ENCODE measurements at places on chromosomes 5 and 9.
A peak's percentile ranks its signal among the peaks of the same experiment; 100 is the strongest.

DNA sequence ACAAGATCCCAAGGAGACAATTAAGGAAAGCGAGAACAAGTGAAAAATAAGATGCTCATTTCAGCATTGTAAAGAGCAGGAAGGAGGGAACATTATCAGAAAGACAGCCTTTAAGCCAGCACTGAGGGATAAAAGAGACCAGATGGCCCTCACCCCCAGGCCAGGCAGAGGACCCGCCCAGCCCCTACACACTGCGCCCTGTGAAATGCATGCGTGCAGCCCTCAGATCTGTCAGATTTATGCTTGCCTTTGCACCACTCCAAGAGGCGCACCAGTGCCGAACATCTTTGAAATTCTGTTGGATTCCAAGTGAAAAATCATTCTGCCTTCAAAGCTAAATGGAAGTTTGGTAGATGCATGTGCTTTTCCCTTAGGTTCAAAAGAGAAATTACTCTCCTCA is 378.0 kb downstream of the MLLT3 start:
- no peak for DNase-seq

DNA sequence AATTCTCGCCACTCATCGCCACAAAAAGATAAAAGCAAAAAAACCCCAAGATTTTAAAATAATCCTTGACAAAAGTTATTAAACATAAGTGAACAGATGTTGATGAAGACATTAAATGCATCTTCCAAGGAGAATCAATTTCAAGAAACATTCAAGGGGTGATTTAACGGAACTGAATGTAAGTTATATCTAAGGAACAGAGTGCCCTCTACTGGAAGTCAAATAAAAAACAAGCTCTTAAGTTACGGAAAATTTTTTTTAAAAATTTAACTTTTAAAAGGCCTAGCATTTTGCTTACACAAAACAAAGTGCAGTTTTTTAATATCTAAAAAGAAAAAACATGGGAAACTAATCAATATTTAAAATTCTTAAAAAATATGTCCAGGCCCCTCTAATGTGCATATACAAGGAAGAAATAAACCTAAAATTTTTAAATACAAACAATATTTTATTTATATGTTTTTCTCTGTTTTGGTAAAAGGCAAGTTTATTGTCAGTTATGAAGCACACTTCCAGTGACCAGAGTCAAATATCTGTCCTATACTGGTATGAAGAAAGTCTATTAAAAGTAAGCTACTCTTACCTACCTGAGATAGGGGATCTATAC is 28.0 kb downstream of the TEX10 start:
- peak; percentile 41 for DNase-seq

DNA sequence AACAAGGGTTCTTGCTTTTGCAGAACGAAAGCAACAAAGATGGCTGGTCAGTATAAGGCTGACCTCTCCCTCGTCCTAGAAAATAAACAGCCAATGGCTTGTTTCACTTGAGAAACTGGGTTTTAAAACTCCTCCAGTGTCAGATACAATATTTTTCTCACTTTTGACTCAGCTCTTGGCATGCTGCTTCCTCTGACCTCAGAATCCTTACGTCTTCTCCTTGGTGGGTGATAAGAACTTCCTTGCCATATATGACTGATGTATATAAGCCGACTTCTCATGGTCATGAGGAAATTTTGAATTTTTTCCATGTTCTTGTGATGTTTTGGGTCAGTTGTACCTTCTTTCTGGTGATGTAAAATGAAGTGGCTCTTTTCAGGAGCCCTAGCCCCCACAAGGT is 3.8 kb downstream of the ZNF618 start:
- DNase-seq, result no peak

- no peak for DNase-seq
These were observed 180.5 kb downstream of the ENC1 start for GRCh38 chr5:74459984-74460383.

DNA sequence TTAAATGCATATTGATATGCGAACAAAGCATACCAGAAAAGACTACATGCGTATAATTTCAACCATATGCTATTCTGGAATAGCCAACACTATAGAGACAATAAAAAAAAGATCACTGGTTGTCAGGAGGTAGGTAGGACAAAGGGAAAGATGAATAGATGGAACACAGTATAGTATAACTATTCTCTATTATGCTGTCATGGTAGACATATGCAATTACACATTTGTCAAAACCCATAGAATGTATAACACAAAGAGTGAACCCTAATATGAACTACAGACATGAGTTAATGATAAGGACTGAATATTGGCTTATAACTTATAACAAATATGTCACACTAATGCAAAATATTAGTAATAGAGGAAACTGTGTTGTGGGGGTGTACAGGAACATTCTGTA is 460.8 kb downstream of the TAF11L14 start:
- DNase-seq, result no peak

DNA sequence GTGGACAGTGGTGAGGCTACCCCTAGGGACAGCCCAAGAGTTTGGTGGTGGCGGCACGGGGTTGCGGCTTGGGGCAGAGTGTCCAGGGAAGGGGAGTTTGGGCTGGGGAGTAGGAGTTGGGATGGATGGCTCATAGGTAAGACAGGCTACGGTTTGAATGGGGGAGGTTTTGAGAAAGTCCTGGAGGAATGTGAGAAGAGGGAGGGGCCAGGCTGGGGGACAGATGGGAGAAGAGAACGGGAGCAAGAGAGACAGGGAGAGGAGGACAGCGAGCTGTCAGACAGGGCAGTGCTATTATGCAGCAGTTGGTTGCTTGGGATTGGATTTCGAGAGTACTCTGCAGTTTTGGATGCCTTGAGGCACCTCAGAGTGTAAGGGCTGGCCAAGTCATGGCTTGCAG is 24.5 kb downstream of the PSD2 start:
- DNase-seq, result no peak

DNA sequence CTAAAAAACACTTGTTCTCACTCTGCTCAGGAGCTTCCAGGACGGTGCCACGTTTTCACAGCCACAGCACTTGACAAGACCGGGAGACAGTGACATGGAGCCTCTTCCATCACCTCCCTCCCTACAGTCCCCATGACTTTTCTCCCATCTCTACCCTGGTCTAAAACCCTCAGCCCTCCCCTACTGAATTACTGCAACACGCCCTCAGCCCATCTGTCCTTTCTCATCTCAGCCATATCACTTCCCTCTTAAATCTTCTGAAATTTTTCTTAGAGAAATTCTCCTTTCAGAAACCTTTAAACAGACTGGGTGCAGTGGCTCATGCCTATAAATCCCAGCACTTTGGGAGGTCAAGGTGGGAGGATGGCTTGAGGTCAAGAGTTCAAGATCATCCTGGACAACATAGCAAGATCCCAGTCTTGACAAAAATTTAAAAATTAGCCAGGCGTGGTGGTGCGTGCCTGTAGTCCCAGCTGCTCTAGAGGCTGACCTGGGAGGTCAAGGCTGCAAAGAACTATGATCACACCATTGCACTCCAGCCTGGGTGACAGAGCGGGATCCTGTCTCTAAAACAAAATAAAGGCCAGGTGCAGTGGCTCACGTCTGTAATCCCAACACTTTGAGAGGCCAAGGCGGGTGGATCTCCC is 125.8 kb downstream of the MYO10 start:
- no peak for DNase-seq

GRCh38 chr9:28212979-28213378 is 639.7 kb upstream of the C9orf72 start:
- no peak for DNase-seq

GRCh38 chr5:143676802-143677201 is 135.2 kb upstream of the HMHB1 start:
- no peak for DNase-seq

DNA sequence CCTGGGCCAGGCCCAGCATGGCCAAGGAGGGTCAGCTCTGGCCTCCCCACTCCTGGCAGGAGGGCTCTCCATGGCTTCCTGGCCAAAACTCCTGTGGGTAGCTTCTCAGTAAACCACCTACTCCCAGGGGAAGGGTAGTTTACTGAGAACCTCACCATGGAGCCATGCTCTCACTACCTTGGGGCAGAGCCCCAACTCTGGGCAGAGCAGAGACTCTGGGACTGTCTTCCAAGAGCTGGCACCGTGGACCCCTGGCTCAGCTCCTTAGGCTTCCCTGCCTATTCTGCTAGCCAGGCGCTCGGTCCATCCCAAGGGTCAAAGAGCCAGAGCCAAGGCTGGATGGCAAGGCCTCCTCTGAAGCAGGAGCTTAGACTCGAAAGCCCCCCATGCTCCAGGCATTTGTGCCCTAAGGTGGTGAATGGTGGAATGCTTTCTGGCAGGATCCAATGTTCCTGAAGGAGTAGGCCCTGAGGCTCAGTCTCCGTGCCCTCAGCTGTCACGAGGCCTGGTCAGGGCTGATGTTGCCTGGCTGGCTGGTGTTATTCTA is 19.6 kb downstream of the TCF7 start:
- DNase-seq, result no peak

GRCh38 chr5:15943487-15943886 is 236.1 kb downstream of the MARCHF11 start:
- DNase-seq, result no peak

DNA sequence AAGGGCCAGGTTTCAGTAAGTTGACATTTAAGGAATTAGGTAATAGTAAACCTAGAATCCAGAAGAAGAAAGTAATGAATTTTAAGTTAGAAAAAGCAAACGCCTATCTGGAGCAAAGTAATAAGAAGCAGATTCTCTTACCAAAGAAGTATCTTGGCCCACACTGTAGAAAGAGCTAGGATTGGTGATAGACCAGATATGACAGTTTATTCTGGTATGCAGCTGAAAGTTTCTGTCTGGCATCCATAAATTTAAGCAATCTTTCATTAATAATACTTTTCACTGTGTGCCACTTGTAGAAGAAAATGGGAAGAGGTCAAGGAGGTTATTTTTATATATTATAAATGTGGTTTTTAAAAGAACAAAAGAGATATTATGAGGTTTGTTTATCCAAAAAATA is 3.0 kb downstream of the RECK start:
- DNase-seq, result no peak
